ENCODE measurements at places on chromosomes 16 and 17. TPM values are rescaled to one million over a fixed set of nuclear protein-coding genes. Genes with fewer than 3 reads are reported as not detected.

GRCh38 chr17:63931981-63932561 lies at the start of gene CD79B:
TSS of gene CD79B (minus strand) at chr17:63932331. CDS start at chr17:63932261, 70 bp downstream.
- DNase-seq, result no peak

Gene PSMD7
- polyA plus RNA-seq, result 201 TPM

DNA sequence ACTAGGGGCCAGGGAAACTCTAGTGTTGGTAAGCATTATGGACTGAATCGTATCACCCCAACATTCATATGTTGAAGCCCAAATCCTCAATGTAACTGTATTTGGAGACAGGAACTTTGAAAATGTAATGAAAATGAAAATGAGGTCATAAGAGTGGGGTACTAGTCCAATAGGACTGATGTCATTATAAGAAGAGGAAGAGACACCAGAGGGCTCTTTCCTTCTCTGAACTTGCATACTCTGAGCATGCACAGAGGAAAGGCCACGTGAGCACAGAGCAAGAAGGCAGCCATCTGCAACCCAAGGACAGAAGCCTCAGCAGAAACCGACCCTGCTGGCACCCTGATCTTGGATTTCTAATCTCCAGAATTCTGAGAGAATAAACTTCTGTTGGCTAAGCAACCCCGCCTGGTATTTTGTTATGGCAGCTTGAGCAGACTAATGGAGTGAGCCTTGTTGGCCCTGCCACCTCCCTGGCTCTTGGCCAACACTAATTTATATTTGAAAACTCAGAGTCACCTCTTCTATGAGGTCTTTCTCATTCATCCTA lies 273.4 kb downstream of the NTN1 start:
- no peak for DNase-seq

GRCh38 chr16:55735120-55735781 lies 79.5 kb downstream of the SLC6A2 start:
- DNase-seq, result no peak

Gene ORC6
- polyA plus RNA-seq, result 84.7 TPM
